Stimulated activated CD8-positive, alpha-beta memory T cell treated with anti-CD3 and anti-CD28 coated beads, Interleukin-7, amount 100 ng/mL, for 4 hours (primary cell): ENCODE measurements at places on chromosomes 11 and 22.
A peak's percentile ranks its signal among the peaks of the same experiment; 100 is the strongest.

DNA sequence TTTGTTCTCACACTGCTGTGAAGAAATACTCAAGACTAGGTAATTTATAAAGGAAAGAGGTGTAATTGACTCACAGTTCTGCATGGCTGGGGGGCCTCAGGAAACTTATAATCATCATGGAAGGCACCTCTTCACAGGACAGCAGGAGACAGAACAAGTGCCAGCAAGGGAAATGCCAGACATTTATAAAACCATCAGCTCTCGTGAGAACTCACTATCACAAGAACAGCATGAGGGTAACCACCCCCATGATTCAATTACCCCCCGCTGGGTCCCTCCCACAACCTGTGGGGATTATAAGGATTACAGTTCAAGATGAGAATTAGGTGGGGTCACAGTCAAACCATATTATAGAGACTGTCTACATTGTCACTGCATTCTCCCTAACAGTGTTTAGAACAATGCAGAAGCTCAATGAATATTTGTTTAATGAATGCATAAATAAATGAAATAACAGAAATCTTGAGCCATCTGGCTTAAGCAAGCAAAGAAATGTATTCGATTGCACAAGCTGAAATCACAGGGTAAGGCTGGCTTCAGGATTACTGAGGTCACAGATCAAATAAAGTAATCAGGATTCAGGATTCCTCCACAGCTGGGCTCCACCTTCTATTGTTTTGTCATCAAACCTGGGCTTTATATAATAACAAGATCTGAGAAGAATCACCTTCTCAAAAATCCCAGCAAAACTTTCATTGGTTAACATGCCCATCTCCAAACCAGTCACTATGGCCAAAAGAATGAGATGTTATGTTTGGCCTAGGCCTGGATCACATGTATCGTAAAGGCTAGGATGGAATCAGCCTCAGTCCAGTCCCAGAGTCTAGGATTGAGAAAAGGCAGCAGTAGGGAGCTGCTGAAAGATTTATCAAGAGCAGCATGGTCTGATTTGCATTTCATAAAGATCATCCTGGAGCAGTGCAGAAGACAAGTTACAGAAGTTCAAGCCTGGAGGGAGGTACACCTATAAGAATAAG lies 137.8 kb upstream of the UBASH3B start:
- no peak for DNase-seq

GRCh38 chr11:7982582-7983119 lies 4.5 kb upstream of the EIF3F start:
- no peak for DNase-seq

DNA sequence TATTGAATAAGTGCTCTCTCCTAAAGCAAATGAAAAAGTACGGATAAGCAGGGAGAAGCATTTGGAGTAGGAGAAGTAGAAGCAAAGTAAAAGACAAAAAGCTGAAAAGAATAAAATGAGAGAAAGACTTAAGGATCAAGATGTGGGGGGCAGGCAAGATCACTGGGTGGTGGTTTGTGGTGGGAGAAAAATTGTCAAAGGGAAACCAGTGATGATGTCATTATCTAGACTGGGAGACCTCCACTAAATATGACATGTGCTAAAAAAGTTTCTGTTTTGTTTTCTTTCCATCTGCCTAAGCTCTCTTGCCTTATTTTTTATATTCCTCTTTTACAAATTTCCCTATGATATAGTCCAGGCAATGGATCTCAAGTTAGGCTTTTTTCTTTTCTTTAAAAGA lies 14.8 kb upstream of the MAML2 start:
- DNase-seq = no peak

DNA sequence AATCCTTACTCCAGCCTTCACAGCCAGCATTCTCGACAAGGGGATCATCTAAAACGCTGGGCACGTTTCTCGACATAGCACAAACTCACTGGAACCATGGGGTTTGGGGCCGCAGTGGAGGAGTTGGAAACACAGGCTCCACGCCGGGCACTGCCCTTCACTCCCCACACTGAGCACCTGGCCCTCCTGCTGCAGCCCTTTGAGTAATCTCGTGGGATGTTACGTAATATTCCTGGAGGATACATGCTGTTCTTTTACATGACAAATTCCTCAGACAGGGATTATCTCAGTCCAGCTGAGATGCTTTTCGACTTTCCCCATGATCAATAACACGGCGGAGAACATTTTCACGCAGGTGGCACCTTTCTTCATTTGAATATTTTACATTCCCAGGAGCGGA lies 408.0 kb downstream of the SHANK2 start:
- no peak for DNase-seq

DNA sequence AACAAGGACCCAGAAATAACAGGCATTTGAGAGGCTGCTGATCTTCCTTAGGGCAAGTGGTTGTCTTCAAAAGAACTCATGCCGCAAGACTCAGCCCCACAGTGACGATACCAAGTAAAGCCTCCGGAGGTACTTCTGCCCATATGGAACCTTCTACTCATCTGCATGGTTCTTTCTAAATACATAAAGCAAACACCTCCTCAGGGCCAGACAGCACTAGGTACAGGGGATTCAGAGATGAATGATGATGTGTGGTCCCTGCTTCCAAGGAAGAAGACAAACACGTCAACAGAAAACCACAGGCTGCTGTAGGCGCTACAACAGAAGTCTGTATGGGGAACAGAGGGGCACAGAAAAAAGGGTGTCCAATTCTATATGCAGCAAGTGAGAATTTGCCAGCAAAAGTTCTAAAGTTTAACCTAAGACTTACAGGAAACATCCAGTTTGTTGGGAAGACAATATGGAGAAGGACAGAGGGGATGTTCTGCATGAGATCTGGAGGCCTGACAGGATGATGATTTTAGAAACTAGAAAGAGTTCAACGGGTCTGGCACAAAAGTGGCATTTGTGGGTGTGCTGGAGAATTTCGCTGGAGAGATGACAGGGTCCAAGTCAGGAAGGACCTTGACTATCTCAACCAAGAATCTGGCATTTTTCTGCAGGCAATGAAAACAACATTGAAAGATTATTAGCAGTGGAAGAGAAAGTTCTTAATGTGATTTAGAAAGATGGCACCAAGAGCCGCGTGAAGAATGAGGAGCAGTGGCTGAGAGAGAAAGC lies 23.7 kb downstream of the JAML start:
- DNase-seq = peak; percentile 73

DNA sequence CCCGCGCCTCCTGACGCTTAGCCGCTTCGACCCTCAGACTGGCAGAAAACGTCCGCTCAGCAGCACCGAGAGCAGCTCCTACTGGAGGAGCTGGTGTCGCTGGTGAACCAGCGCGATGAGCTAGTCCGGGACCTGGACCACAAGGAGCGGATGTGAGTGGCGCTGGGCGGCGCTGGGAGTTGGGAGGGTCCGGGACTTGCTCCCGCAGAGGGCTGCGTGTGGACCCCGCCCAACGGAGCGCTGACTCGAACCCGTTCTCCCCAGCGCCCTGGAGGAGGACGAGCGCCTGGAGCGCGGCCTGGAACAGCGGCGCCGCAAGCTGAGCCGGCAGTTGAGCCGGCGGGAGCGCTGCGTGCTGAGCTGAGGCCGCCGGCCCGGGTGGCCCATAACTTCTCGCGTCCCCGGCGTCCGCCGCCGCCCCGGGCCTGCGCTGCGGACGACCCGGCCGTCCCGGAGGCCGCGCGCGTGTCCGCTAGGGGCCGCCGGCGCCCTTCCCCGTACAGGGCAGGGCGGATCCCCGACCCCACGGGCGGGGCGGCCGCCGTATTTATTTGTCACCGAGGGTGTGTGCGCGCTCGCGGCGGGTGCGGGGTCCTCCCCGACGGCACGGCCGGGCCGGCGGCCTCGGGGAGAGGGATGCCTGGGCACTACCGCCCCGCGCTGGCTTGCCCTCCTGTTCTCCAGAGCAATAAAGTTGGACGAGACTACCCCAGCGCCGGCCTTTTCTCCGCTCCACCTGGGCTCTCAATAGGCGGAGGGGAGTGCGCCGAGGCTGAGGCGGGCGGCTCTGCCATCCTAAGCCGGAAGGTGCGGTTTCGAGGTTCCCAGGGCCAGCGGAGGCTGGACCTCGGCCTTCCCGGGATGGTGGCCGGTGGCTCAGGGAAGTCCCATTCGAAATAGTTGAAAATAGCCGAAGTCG lies 3.4 kb downstream of the KCNK7 start:
- DNase-seq = no peak

DNA sequence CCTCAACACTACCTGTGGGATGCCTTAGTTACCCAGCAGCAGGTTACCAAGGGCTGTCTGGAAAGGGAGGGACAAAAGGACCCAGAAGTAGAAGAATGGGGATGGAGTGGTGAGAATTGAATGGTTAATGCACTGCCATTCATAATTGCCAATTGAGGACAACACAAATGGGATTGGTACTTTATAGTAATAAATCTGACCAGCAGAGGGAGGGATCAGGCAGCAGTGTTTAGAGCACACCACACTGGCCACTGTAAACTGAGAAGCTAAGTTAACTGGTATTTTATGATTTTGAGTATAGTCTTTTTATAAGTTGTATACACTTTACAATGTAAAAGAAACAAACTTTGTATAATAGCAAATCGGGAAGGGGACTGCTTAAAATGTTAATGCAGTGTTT lies 10.7 kb downstream of the TBRG1 start:
- DNase-seq = no peak

- no peak for DNase-seq
Observed at GRCh38 chr11:64970731-64971151, 1.2 kb downstream of the MAJIN start.

GRCh38 chr11:35735903-35736302 lies 73.3 kb downstream of the TRIM44 start:
- no peak for DNase-seq

DNA sequence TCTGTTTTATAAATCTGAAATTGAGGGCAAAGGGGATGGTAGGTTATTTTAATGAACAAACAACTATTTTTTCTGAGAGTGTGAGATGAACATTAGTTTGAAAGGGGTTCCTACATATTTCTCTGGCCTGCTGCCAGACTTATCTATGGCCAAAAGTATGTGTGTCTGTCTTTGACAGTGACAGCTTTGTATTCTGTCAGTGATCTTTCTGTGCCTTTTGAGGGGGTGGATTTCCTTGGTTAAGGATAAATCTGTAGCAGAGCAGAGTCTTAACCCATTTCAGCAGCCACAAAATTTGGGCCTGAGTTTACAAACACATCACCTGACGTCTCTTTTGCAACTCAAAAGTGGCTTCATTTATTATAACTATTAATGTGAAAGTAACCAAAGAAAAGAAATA lies 30.9 kb downstream of the ZFTA start:
- no peak for DNase-seq

DNA sequence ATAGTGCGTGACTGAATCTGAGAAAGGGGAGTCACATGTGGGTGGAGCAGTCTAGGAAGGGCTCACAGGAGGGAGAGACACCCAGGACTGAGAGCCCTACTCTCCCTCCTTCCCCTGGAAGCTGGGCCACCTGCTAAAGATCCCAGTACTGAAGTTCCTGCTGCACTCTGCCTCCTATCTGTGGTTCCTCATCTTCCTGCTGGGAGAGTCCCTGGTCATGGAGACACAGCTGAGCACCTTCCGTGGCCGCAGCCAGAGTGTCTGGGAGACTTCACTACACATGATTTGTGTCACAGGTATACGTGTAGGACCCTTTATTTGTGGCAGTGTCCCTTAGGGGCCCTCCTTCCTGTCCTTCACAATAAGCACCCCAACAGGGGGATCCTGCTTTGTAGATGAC lies 19.3 kb downstream of the ART5 start:
- DNase-seq = no peak

DNA sequence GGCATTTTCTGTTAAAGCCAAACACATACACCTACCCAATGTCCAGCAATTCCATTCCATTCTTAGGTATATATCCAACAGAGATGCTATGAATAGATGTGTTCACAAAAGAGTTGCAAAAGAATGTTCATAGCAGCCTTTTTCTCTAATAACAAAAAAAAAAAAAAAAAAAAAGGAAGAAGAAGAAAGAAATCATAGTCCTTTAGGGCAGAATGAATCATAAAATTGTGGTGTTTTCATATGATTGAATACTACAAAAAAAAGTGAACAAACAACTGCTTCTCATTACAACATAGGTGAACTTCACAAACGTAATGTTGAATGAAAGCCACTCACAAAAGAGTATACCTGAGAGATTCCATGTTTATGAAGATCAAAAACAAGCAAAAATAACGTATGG lies 66.8 kb upstream of the GRK3 start:
- no peak for DNase-seq

DNA sequence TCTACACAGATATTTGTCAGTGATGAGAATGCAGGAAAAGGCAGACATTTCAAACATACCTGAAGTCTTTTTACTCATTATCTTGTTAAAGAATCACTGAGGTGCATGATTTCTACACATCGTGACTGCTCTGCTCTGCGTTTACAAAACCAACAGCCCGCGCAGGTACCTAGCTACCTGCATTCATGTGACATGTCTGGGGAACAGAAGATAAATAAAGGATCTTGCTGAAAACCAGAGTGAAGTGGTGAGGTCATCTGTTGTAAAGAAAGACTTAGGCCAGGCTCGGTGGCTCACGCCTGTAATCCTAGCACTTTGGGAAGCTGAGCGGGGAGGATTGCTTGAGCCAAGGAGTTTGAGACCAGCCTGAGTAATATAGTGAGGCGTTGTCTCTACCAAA lies 15.7 kb downstream of the ASPHD2 start:
- DNase-seq = no peak

- DNase-seq = no peak
Observed at GRCh38 chr22:49753961-49754695, 73.5 kb downstream of the BRD1 start.

DNA sequence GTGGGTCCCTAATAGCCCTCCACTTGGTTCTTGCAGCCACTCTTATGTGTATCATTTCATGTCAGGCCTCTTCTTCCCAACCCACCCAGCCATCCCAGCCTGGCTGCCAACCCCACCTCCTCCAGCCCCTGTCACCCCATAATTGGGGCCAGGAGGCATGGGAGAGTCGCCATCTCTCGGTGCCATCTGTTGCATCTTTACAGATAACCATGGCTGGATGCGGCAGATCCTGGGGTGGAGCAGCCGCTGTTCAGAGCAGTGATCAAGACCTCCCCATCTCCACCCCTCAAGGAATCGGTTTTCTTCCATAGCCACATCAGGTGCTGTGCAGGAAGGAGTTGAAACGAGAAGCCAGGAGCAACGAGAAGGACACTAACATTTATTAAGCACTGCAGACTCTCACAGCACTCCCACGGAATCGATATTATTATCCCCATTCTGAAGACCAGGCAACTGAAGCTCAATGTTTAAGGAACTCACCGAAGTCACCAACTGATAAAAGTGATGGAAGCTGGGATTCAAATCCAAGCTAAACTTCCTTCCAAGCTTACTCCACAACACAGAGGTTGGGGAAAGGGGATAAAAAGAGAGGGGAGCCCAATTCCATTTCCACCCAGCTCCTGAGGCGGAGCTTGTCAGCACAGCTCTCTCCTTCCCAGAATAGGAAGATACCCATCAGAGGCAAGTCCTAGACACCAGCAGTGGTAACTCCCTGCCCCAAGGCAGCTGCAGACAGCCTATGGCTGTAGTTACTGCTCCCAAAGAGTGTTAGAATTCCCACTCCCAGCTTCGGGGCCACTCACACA lies 2.7 kb downstream of the SLC43A1 start:
- no peak for DNase-seq

DNA sequence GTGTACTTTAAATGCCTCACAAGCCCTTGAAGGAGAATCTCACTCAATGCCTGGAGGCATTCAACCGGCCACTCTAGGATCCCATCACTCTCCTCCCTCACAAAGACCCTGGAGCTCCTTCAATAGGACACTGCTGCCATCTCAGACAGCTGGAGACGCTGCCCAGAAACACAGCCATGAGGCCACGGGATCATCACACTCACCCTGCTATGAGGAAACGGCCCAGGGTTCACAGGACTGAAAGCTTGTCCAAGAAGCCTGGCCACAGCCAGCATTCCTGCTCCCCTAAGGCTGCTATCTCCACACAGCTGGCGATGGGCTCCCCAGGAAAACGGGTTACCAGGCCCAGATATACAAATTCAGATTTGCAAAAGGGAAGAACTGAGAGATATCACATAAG lies 13.2 kb downstream of the CARS1 start:
- DNase-seq = no peak
